Endothelial cell of coronary artery (primary cell): ENCODE measurements at places on chromosomes 11 and 22. TPM values are rescaled to one million over a fixed set of nuclear protein-coding genes. Genes with fewer than 3 reads are reported as not detected.

The TCN2 gene
- 30.9 and 40.7 TPM in 2 replicates for total RNA-seq

The PLEKHA7 gene
- total RNA-seq, result 0.45 and 1.0 TPM in 2 replicates

The APOA1 gene
- 0.09 and 0.19 TPM in 2 replicates for total RNA-seq

The MYEOV gene
- 0.66 and 1.5 TPM in 2 replicates for total RNA-seq

The SLN gene
- total RNA-seq, result 0.09 TPM in 1 of 2 replicates, not detected in the other

The SPON1 gene
- not detected in 2 replicates for total RNA-seq

The TMEM86A gene
- total RNA-seq, result 1.1 and 1.3 TPM in 2 replicates

The TRIM64 gene
- total RNA-seq, result not detected in 2 replicates

The DEPDC7 gene
- 0.18 and 0.56 TPM in 2 replicates for total RNA-seq

The OR51I1 gene
- total RNA-seq, result not detected in 2 replicates

The KCNJ4 gene
- total RNA-seq, result not detected in 2 replicates

The OR8B3 gene
- total RNA-seq, result not detected in 2 replicates

The KLHL35 gene
- 3.2 and 4.9 TPM in 2 replicates for total RNA-seq

The GRIK4 gene
- 0.09 and 0.18 TPM in 2 replicates for total RNA-seq

The LRRN4CL gene
- 0.09 TPM in 2 replicates for total RNA-seq

The SNX32 gene
- total RNA-seq, result 0.36 and 0.38 TPM in 2 replicates

The SYT12 gene
- total RNA-seq, result 0.56 TPM in 1 of 2 replicates, not detected in the other

The FAT3 gene
- total RNA-seq, result under 0.01 and 0.28 TPM in 2 replicates

The GPHA2 gene
- not detected in 2 replicates for total RNA-seq

The KRTAP5-9 gene
- not detected in 2 replicates for total RNA-seq

The TRIM68 gene
- total RNA-seq, result 7.1 and 14.4 TPM in 2 replicates

The BTBD18 gene
- not detected in 2 replicates for total RNA-seq

The OR6T1 gene
- total RNA-seq, result not detected in 2 replicates

The APOL5 gene
- total RNA-seq, result not detected in 2 replicates

The PHETA2 gene
- total RNA-seq, result 16.3 and 22.4 TPM in 2 replicates

The HTR3A gene
- not detected in 2 replicates for total RNA-seq

The ATM gene
- 75.9 and 113 TPM in 2 replicates for total RNA-seq

The MOV10L1 gene
- total RNA-seq, result 17.9 and 20.4 TPM in 2 replicates

The CALCA gene
- not detected in 2 replicates for total RNA-seq

The TNNT3 gene
- not detected in 2 replicates for total RNA-seq

The MRGPRX3 gene
- total RNA-seq, result 0.09 TPM in 1 of 2 replicates, not detected in the other

The TMEM25 gene
- total RNA-seq, result 6.7 and 12.6 TPM in 2 replicates

The FJX1 gene
- 20.5 and 26.0 TPM in 2 replicates for total RNA-seq

The LAMTOR1 gene
- total RNA-seq, result 75.6 and 86.2 TPM in 2 replicates

The CASP5 gene
- 0.09 TPM in 1 of 2 replicates, not detected in the other for total RNA-seq

The HEPHL1 gene
- not detected in 2 replicates for total RNA-seq

The THY1 gene
- 0.18 and 0.38 TPM in 2 replicates for total RNA-seq

The CRY2 gene
- total RNA-seq, result 5.8 and 11.8 TPM in 2 replicates

The C22orf31 gene
- total RNA-seq, result not detected in 2 replicates

The TUB gene
- total RNA-seq, result 2.3 and 3.2 TPM in 2 replicates

The GTSE1 gene
- total RNA-seq, result 3.6 and 8.3 TPM in 2 replicates

The LINC01488 gene
- not detected in 2 replicates for total RNA-seq

The SLC29A2 gene
- 0.09 and 0.28 TPM in 2 replicates for total RNA-seq

The PIWIL4 gene
- total RNA-seq, result 0.18 and 1.0 TPM in 2 replicates

The GRAP2 gene
- under 0.01 and 0.45 TPM in 2 replicates for total RNA-seq

The CCDC73 gene
- not detected in 2 replicates for total RNA-seq
